ENCODE measurements at places on chromosomes 6 and 20.

DNA sequence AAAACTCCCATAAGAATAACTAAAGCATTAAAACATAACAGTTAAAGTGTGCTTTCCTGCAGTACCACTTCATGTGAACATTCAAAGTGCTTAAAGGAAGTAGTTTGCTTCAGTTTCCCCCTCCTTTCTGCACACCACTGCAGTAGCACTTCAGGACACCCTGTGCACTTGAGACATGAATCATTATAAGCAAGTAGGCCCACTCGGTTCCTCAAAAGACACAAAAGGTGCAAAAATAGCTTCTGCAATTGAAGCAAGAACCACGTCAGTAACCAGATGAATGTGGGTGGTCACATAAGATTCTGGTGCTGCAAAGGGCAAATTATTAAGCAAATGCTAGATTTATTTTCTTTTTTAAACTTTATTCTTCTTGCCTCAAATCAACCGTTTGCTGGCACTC is 160.6 kb downstream of the HIVEP2 start:
- no peak for DNase-seq

- no peak for DNase-seq
These were observed 149.3 kb downstream of the PTPRT start for GRCh38 chr20:43040427-43040826.

DNA sequence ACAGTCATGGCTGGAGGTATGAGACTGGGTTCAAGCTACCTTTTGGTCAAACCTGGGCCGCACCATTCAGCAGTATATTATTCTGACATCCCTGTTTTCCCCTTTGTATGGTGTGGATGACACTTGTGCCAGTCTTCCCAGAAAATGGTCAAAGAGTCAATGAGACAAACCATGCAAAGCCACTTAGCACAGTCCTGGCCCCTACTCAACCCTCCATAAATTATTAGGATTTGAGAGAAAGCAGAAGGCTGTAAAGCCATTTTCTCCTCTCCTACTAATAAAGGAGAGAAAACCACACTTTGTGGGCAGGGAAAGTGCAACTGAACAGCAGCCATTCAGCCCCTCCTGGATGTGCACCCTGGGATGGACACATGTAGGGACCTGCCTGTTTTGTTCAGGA is 236.2 kb downstream of the SLC24A3 start:
- DNase-seq = no peak

GRCh38 chr6:29465801-29466200 is 8.8 kb downstream of the OR2H1 start:
- no peak for DNase-seq
